Activated T-cell treated with anti-CD3 and anti-CD28 coated beads, Interleukin-2, amount 50 U/mL, for 24 hours (primary cell): ENCODE measurements at places on chromosomes 7 and 10.

GRCh38 chr7:97096661-97097060 lies 20.8 kb upstream of the SDHAF3 start:
- DNase-seq = no peak

DNA sequence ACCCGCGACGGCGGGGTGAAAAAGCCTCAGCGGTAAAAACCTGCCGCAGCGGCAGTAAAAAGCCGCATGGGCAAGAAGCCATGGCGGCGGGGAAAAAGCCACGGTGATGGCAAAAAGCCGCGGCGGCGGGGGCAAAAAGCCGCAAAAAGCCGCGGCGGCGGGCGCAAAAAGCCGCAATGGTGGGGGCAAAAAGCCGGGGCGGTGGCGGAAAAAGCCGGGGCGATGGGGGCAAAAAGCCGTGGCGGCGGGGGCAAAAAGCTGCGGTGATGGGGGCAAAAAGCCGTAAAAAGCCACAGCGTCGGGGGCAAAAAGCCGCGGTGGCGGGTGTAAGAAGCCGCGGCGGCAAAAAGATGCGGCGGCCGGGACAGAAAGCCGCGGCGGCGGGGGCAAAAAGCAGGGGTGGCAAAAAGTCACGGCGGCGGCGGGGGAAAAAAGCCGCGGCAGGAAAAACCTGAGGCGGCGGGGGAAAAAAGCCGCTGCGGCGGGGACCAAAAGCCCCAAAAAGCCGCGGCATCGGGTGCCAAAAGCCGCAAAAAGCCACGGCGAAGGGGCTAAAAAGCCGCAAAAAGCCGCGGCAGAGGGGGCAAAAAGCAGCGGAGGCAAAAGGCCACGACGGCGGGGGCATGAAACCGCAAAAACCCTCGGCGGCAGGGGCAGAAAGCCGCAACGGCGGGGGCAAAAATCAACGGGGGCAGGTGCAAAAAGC lies 488.5 kb downstream of the ZNF33B start:
- no peak for DNase-seq

DNA sequence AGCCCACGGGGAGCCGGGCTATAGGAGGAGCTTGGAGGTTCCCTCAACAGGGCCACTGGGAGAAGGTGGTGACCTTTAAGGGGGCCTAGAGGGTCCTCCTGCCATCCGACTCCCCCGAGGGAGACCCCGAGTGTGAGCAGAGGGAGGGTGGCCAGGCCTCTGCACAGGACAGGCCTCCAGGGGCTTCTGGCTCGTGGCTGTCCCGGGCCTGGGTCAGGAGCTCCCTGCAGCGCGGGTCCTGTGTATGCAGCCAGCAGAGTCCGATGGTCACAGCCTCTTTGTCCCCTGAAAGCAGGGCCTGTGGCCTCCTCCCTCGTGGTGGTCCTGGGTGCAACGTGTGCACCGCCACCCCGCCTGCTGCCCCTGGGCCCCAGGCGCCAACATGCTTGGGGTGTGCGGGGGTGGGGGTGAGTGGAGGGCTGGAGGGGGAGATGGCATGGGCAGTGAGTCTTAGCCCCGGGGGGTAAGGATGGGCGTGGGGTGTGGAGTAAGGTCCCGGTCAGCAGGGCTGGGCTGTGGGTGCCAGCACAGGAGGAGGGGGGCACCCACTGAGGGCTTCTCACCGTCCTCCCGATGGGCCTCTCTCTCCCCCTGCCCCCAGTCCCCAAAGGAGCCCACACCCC lies 27.1 kb downstream of the UNCX start:
- DNase-seq = no peak

GRCh38 chr10:101453318-101453717 lies 99.4 kb downstream of the BTRC start:
- no peak for DNase-seq

GRCh38 chr7:104328296-104328969 lies at the start of gene LHFPL3:
TSS of gene LHFPL3 (plus strand) at chr7:104328603.
- DNase-seq = peak; percentile 28

DNA sequence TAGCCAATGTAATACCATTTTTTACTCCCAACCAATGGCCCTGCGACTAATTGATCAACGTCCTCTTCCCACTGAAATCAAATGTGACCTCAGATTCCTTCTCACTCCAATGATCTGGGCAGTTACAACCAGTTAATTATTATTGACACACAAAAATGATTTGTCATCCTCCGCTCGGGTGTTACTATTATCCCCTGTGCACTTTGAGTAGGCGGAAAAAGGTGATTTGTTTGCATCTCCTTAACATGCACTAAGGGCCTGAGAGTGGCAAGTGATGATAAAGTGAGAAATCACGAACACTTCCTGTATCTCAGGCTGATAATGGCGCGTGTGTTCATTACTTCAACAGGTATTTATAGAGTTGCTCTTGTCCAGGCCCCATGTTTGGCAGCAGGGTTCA lies 40.9 kb upstream of the PNLIP start:
- DNase-seq = no peak

DNA sequence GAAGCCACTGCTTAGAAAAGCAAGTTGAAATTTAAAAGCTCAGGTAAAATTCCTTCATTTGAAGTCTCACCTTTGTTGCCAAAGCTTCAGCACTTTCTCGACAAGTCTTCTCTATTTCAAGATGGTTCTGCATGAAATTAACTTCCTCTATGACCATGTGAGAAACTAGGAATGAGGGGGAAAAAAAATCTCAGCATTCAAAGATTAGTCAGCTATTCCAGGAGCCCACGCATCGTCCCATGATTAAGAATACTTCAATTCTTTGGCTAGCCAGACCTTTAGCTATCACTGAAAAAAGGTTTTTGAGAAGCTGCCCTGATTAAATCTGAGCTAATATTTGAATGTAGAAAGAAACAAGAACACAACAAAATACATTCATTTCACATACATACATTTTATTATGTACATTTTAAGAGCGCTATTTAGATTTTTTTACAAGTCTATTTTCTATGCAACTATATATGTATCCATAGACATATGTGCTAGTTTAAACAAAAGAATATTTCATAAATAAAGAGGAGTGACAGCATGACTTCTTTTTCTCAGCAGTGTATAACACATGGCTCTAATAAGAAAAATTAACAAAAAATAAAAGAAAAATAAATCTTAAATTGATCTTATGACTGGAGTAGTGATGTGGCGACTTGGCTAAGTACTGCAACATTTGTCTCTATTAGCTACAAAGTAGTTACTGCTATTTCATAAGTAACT lies 44.8 kb downstream of the SHTN1 start:
- no peak for DNase-seq

- no peak for DNase-seq
These were observed 26.8 kb upstream of the ZNF746 start for GRCh38 chr7:149524394-149524793.

DNA sequence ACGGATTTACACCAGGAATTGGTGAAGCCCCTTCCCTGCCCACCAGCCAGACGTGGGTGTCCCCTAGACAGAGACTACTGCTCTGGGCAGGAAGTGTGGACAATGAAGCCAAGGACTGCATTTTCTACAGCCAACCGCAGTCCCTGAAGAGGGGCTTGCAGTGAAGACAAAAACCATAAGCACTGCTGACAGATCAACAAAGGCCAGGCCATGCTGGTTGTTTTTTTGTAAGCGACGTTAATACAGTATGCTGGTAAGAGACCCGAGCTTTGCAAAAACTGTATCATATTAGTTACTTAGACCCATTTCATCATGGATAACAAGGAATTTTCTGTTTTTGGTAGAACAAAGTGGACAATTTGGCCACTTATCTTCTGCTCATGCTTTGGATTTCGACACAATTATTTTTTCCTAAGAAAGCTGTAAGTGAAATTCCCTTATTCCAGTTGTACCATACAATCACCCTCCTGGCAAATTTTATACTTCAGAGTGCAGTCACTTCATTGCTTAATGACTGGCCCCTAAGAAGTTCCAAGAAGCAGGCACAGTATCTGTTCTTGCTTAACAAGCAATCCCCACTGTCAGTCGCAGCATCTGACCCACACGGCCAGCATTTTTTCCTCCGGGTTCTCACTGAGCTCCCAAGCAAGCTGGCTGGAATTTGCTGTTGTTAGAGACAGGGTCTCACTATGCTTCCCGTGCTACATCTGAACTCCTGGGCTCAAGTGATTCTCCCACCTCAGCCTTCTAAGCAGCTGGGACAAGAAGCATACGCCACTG lies 163.5 kb downstream of the PARD3 start:
- DNase-seq = no peak

- DNase-seq = no peak
These were observed 223.7 kb downstream of the MTERF1 start for GRCh38 chr7:91656541-91657482.

DNA sequence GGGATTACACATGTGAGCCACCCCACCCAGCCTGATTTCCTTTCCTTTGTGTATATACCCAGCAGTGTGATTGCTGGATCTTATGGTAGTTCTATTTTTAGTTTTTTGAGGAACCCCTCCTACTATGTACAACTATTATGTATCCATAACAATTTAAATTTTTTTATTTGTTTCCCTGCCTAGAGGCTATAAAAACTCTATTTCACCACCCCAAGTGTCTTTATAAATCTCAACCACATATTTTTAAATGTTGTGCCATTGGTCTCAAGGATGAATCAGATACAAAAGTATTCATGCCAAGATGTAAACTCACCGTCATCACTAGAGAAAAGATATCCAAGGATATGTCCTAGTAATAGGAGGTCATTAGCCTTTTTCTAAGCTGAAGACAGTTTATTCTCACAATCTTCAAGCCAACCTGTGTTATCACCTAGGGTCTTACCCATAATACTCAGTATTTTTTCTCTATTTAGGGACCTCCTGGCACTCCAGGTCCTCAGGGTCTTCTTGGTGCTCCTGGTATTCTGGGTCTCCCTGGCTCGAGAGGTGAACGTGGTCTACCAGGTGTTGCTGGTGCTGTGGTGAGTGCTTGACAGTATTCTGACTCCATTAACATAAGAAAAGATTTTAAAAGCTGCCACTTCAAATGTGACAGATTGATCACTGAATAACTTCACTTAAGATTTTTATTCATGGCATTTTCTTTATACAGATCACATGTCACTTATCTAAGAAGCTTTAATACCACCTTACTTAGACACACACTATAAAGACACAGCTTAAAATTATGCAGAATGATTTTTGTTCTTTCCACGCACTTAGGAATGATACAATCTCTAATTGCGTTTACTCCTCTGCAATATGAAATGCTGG lies 29.4 kb downstream of the COL1A2 start:
- DNase-seq = no peak

DNA sequence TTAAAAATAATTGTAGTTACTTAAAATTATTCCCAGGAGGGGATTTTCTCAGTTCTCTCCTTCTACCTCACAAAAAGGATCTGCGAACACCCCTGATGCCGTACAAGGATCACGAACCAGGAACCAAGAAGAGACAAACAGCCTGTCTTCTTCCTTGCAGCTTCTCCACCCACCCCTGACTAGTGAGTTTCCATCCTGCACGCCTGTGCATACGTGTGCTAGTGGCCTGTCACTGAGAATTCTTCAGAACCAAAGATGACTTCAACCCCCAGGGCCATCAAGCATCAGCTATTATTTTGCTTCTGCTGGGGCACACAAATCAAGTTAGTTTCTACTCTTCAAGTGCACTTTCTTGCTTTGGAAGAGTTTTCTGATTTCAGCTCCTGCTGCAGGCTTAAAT lies 175.5 kb upstream of the KLF6 start:
- no peak for DNase-seq

DNA sequence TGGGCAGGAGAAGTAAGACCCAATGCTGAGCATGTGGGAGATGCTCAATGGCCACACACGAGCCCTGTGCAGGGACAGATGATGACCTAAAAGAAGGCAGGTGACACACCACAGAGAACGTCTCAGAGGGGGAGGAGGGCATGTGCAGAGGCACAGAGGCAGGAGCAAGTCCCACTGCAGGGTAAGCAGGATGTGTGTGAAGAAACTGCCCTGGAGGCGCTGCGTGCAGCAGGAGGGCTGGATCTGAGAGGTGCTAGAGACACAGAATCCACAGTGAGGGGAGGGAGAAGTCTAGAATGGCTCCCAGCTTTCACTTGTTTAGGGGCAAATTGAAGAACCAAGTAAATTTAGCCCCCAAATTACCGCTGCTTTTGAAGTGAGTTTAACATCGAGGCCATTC lies 14.9 kb downstream of the DYDC2 start:
- DNase-seq = no peak

DNA sequence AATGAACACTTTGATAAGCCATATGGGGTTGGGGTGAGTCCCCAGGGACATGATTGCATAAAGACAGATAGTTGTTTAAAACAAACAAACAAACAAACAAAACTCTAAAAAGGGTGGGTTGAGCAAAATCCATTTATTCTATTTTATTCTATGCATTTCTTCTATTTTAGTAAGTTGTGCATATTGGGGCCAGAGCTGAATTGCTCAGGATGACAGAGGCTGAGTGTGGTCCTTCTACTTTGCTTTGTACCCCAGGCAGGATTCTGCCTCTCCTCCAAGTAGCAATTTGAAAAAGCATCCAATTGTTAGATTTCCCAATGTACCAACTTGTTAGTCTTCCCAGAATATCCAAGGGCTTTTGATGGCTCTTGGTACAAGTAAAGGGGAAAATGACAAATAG lies 29.2 kb upstream of the XPNPEP1 start:
- no peak for DNase-seq

- no peak for DNase-seq
These were observed 12.7 kb upstream of the DNMBP start for GRCh38 chr10:100022403-100022802.
